ENCODE measurements at places on chromosomes 13 and 19. TPM values are rescaled to one million over a fixed set of nuclear protein-coding genes. Genes with fewer than 3 reads are reported as not detected.
A peak's percentile ranks its signal among the peaks of the same experiment; 100 is the strongest.

GRCh38 chr13:50691681-50692263 is 151.7 kb downstream of the DLEU7 start:
- peak; percentile 48 for DNase-seq

The PARP4 gene
- polyA plus RNA-seq, result 48.0 TPM

The PPP2R1A gene
- polyA plus RNA-seq, result 163 TPM

DNA sequence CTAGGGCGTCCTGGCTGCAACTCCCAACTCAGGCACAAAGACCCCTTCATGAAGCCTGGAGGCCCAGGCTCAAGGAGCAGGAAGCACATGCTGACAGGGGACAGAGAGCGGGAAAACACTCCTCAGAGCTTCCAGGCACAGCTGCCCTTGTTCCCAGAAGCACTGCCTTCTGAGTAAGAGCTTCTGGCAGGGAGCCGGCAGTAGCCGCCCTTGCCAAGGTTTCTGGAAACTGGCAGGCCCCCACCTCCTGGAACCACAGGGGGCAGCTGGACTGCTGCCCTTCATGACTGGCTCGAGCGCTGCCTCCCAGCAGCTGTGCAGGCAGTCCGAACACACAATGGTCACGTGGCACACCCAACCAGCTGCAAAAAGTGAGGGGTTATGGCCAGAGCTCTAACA is 33.6 kb upstream of the EPHX3 start:
- peak; percentile 91 for DNase-seq

DNA sequence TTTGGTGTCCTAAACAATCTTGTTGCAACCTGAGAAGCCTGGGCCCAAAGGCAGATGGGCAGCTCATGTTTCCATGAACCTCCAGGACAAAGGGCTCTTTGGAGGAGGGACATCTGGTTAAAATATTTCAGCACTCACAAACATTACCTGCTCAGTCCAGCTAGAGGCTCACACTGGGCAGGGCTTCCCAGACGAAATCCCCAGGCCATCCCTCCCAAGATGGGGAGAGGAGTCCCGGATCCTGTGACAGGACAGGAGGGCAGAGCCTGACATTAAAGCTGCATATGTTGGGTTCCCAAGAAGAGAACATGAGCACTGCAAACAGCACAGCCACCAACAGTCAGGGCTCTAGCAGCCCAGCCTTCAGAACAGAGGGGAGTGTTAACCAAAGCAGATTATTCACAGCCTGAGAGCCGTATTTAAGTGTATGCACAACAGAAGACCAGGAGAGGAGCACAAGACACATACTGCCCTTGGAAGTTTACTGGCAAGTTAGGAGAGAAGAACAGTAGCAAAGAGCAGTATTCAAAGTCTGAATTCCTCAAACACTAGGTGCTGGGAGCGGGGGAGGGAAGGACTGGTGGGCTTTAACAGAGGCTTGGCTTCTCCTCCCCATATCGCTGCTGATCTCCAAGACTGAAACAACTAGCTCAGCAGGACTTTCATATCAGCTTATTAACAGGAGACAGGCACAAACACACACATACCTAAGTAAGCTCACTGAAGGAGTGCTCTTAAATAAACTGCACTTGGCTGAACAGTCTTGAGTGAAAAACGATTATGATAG is 12.3 kb downstream of the ATP7B start:
- DNase-seq, result no peak

The TNFSF9 gene
- 9.9 TPM for polyA plus RNA-seq

GRCh38 chr13:46100191-46100815 is 4.5 kb downstream of the CPB2 start:
- DNase-seq, result no peak

DNA sequence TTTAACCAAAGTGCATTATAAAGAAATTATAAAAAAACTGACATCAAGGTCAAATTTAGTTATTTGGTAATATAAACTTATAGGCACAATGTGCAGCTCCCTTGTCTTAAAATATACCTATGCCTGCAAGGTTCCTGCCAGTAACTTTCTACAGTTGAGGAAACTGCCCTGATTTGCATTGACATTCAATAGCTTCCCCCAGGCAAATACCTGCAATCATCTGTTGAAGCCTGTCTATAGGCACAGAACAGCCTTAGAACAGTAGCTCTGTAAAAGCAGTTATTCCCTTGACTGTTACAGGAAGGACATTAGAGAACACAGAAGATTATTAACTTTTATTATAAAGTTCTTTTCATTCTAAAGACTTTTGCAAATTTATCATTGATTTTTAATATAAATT is 1239.5 kb downstream of the PCDH9 start:
- DNase-seq, result no peak

The ZNF729 gene
- polyA plus RNA-seq, result not detected

GRCh38 chr13:96651598-96651997 is 342.7 kb downstream of the OXGR1 start:
- DNase-seq, result no peak

- DNase-seq, result peak; percentile 37
These were observed 3.5 kb downstream of the PTGER1 start for GRCh38 chr19:14471436-14472187.

GRCh38 chr19:41620171-41620570 is 6.7 kb downstream of the CEACAM4 start:
- no peak for DNase-seq

The IFNL1 gene
- polyA plus RNA-seq, result not detected

The SELENOV gene
- polyA plus RNA-seq, result 0.11 TPM

DNA sequence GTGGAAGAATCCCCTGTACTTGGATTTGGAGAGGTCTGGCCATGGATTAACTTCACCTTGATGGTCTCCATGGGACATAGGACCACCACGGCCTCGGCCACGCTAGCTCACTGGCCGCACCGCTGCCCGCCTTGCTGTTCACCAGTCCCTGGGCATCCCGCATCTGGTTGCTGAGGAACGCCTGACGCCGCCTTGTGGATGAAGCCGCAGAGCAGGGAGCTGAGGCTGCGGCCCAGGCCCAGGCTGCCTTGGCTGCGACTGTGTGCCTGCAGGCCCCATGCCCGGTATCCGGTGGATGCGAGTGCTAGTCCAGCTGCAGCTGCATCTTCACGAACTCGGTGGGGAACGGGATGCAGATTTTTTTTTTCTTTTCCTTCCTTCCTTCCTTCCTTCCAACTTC is 1407.1 kb downstream of the UQCRFS1 start:
- DNase-seq, result no peak

DNA sequence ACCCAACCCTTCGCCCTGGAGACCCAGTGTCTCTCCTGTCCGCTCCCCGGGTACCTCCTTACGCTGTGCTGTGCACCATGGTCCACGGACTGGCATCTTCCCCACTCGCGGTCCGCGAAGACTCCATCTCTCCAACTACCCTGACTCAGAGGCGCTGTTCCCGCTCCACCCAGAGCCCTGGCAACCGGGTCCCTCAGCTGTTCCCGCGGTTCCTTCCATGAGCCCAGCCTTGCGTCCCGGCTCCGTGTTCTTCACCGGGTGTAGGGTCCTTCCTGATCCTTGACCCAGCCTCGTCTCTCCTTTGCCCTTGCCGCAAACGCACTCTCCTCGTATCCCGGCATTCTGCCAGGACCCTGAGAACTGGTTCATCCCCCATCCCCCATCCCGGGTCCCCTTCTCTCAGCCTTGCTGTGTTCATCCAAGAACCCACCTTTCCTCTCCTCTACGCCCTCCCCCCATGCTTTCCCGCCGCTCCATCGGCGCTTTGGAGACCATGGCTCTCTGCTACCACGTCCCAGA is 664 bp downstream of the ICAM5 start:
- DNase-seq, result no peak

DNA sequence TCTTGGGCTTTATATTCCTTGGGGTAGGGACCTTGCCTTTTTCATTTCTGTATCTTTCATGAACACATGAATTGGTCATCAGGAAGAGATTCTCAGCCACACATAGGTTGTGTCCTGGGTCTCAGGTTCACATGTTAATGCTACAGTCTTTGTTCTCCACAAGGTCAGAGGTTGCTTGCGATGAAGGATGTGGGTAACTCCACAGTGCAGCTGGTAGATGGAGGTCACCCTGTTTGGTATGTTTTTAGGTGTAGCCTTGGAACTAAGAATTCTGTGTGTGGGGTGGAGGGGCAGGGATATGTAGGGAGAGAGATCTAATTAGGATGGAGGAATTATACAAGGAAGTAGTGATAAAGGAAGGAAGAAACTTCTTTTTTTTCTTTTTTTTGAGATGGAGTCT is 23.2 kb downstream of the CEACAM1 start:
- no peak for DNase-seq

- DNase-seq, result peak; percentile 2
These were observed 1116.1 kb downstream of the PCDH9 start for GRCh38 chr13:66113882-66114526.

- DNase-seq, result no peak
These were observed 19.4 kb upstream of the GSX1 start for GRCh38 chr13:27772651-27773425.

GRCh38 chr13:99978799-99979452 is 2.7 kb upstream of the ZIC2 start:
- DNase-seq, result peak; percentile 49

- no peak for DNase-seq
These were observed 9.7 kb upstream of the FUT2 start for GRCh38 chr19:48686088-48686487.

DNA sequence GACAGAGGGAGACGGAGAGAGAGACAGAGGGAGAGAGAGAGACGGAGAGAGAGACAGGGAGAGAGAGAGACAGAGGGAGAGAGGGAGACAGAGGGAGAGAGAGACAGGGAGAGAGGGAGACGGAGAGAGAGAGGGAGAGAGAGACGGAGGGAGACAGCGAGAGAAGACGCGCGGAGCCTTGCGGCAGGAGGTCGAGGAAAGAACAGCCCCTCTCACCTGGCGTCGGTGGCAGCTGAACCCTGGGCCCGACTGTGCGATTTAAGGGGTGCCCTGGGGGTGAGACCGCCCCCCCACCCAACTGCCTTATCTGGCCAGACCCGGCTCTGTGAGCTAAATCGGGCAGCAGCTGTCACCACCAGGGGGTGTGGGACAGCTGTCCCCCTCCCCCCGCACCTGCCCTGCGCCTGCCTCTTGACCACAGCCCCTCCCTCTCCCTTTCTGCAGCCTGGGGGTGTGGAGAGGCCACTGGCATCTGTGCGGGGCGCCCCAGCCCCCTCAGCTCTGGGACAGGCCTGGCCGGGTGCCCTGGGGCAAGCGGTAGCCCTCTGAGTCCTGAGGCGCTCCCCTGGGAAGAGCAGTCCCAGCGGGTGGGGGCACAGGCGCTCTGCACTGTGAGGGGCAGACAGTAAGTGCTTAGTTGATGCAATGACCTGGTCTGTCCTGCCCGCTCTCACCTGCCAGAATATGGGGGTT is 10.8 kb downstream of the JOSD2 start:
- DNase-seq, result peak; percentile 84

The ZNF844 gene
- 0.31 TPM for polyA plus RNA-seq

The ZNF8 gene
- polyA plus RNA-seq, result 1.8 TPM

GRCh38 chr13:32228330-32229041 is 86.7 kb downstream of the ZAR1L start:
- DNase-seq, result no peak

The TIMM29 gene
- polyA plus RNA-seq, result 11.7 TPM

DNA sequence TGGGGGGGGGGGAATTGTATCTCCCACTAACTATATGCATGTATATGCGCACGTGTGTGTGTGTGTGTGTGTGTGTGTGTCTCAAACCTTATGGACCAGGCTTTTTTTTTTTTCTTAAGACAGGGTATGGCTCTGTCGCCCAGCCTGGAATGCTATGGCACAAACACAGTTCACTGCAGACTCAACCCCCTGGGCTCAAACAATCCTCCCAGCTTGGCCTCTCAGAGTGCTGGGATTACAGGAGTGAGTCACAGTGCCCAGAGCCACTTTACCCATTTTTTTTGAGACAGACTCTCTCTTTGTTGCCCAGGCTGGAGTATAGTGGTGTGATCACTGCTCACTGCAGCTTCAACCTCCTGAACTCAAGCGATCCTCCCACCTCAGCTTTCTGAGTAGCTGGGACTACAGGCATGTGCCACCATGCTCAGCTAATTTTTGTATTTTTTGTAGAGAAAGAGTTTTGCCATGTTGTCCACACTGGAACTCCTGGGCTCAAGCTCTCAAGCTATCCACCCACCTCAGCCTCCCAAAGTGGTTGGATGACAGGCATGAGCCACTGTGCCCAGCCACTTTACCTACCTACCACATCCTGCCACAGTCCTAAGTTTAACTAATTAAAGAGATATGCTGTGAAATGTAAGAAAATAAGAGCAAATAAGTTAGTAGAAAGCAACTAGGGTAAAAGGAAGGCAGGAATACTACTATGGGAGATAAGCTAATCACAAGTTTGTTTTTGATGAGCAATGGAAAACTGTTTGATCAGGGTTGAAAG is 2.4 kb downstream of the ZMYM5 start:
- no peak for DNase-seq

The THAP8 gene
- polyA plus RNA-seq, result 6.3 TPM

The LIM2 gene
- polyA plus RNA-seq, result not detected

GRCh38 chr19:4139614-4140236 is 13.7 kb upstream of the CREB3L3 start:
- DNase-seq, result peak; percentile 82

The C1QTNF9B gene
- polyA plus RNA-seq, result not detected

The FXYD3 gene
- not detected for polyA plus RNA-seq

DNA sequence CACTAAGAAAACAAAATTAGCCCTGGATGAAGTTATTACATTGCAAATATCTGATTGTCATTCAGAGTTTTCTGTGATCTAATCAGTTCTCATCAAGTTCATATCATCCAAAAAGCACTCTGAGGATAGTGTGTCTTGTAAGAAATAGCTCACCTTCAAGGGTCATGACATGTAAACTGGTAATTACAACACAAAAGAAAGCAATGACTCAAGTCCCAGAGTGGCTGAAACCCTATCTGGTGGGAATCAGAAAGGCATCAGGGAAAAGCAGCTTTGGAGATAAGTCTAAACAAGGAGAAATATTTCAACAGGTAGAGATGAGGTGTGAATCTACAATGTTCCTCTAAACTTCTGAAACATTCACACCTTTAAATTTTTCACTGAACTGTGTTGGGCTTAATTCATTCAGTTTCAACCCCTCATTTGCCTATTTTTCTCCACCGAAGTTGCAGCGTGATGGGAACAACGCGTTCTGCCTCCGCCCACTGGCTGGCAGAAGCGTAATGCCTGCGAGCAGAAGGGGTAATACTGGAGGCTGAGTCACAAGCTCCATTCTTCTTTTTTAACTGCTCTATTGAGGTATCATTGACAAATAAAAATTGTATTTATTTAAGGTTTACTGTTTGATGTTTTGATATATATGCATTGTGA is 155.2 kb upstream of the IPO5 start:
- no peak for DNase-seq
